ENCODE measurements at places on chromosomes 4 and X.

DNA sequence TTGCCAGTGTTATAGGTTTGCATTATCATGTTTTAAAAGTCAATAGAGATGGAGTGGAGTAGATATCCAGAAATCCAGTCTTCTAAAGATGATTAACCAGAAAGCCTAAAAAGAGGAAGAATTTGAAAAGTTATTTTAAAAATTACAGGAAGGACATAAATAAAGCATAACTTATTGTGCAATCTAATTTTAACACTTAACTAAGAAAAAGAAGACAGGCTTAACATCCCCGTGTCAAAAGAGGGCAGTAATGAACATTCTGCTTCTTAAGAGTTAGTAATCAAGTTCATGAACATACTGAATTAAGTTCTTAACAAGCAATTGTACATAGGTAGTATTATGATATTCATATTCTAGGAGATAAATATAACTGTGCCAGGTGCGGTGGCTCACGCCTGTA is 39.3 kb downstream of the ELF2 start:
- DNase-seq = no peak

GRCh38 chrX:119406776-119407175 is 7.6 kb downstream of the SLC25A43 start:
- DNase-seq = no peak

DNA sequence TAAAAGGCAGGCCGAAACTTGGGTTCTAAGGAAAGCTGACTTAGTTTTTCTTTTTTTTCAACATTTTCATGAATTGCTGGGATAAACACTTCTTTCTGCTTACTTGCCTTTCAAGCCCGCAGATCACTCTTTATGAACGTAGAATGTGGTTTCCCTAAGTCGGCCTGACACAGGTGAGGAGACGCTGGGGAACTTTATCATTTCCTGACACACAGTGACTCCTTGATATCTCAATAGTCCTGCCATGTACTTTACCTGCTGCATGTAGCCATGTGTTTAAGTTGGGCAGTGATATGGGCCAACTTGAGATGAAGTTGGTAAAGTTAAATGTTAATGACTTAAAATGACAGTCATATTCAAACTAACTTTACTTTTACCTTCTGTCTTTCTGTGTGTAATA is 26.6 kb upstream of the SNCA start:
- no peak for DNase-seq

DNA sequence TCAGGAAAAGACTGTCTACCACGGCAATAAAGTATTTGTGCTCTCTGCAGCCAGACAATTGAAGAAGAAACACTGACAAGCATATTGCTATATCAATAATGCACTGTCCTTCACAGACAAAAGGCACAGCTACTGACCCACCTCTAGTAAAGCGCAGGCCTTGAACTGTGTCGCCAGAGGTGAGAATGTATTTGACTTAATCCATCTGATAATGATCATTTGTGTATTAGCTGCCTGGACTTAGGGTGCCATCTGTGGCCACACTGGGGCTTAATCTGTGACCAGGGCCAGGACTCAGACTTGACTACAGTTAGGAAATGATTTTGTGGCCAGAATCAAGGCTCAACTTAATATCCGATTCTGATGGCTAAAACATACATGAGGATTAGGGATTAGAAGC is 260.4 kb downstream of the SMARCA1 start:
- DNase-seq = no peak

DNA sequence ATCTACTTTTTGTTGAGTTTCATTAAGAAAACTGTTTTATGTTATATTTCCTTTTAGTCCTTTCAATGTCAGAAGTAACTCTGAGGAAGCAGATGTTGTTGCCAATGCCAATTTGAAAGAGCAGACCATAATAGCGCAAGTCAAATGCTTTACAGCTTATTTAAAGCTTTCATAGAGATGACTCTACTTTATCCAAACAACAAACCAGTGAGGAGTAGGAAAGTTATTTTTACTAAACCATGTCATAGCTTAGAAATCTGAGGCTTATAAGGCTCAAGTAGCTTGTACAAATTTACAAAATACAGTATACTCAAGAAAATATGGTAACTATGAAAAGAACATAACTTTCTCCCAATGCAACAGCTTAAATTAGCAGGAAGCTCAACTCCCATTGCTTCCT is 40.1 kb upstream of the SPOCK3 start:
- DNase-seq = no peak

- no peak for DNase-seq
Observed at GRCh38 chr4:101019941-101020401, 327.4 kb downstream of the PPP3CA start.

DNA sequence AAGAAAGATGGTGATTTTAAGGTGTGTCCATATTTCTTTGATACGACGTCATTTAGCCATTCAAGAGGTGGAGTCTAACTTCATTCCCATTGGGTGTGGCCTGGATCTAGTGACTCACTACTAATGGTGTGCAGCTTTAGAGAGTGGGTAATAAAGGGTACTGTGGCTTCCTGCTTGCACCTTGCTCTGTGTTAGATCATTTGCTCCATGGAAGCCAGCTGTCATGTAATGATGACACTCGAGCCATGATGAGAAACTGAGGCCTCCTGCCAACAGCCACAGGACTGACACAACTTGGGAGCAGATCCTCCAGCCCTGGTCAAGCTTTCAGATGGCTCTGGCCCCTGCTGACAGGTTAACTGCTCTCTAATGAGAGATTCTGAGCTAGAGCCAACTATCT is 82.0 kb downstream of the UNC5C start:
- DNase-seq = no peak

GRCh38 chrX:135513130-135513515 is 7.3 kb upstream of the INTS6L start:
- no peak for DNase-seq

DNA sequence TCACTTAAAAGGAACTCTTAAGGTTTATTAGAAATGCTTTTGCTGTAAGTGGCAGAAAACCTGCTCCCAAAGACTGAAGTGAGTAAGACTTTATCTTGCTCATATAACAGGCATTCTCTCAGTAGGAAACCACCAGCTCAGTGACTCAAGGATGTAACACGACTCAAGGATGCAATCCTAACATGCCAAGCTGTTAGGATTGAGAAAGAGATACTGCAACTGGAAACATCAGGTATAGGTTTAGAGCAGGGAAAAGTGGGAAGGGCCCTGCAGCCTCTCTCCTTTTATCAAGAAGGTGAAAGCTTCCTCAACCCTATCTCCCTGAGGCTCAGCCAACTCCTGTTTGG is 11.9 kb upstream of the SLC9A7 start:
- no peak for DNase-seq

GRCh38 chrX:57417827-57418226 is 131.3 kb downstream of the FAAH2 start:
- DNase-seq = no peak

- no peak for DNase-seq
Observed at GRCh38 chr4:34649716-34650115, 1594.6 kb downstream of the ARAP2 start.

Measured in GM12891 (cell line).